Smooth muscle cell of trachea (primary cell): ENCODE measurements at places on chromosomes 11 and 22. TPM values are rescaled to one million over a fixed set of nuclear protein-coding genes. Genes with fewer than 3 reads are reported as not detected.

The SCGB2A2 gene
- not detected in 2 replicates for total RNA-seq

The OR10D3 gene
- total RNA-seq = not detected in 2 replicates

The GDPD5 gene
- total RNA-seq = 4.1 and 4.8 TPM in 2 replicates

The OR51G1 gene
- not detected in 2 replicates for total RNA-seq

The P2RY2 gene
- not detected in 2 replicates for total RNA-seq
